ENCODE measurements at places on chromosomes 4 and X.

- no peak for DNase-seq
Observed at GRCh38 chr4:148944136-148944838, 502.1 kb upstream of the NR3C2 start.

DNA sequence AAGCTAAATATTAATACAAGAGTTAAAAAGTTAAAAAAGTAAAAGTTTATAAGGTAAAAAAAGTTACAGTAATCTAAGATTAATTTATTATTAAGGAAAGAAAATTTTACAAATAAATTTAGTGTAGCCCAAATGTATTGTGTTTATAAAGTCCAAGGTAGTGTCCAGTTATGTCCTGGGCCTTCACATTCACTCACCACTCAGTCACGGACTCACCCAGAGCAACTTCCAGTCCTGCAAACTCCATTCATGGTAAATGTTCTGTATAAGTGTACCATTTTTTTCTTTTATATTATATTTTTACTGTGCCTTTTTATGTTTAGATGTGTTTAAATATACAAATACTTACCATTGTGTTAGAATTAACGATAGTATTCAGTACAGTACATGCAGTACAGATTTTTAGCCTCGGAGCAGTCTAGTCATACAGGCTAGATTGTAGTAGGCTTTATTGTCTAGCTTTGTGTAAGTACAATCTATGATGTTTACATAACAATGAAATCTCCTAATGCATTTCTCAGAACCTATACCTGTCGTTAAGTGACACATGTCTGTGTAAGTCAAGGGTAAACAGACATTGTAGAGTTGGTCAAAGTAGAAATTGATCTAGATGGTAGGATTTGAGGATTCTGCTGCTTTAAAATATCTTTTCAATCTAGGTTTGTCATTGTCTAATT is 197.7 kb downstream of the GC start:
- DNase-seq, result no peak

GRCh38 chr4:108369035-108369655 is 200.4 kb upstream of the LEF1 start:
- no peak for DNase-seq

DNA sequence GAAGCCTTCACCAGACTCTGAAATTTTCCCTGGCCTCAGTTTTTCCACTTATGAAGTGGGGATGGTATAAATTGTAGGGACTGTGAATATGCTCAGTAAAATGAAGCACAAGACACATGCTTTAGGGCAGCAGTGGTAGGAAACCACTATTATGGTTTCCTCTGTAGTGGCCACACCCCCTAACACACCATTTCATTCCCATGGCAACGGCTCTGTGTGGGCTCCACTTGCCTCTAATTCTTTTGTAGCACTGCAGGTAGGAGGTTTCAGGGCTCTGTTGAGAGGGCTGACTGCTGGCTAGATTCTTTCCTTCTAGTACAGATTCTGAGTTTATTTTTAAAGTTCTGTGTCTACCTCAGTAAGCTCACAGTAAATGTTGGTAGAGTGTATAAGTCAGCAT is 3.5 kb upstream of the VMA21 start:
- no peak for DNase-seq

GRCh38 chr4:24704149-24704548 is 91.2 kb upstream of the SOD3 start:
- DNase-seq, result no peak

DNA sequence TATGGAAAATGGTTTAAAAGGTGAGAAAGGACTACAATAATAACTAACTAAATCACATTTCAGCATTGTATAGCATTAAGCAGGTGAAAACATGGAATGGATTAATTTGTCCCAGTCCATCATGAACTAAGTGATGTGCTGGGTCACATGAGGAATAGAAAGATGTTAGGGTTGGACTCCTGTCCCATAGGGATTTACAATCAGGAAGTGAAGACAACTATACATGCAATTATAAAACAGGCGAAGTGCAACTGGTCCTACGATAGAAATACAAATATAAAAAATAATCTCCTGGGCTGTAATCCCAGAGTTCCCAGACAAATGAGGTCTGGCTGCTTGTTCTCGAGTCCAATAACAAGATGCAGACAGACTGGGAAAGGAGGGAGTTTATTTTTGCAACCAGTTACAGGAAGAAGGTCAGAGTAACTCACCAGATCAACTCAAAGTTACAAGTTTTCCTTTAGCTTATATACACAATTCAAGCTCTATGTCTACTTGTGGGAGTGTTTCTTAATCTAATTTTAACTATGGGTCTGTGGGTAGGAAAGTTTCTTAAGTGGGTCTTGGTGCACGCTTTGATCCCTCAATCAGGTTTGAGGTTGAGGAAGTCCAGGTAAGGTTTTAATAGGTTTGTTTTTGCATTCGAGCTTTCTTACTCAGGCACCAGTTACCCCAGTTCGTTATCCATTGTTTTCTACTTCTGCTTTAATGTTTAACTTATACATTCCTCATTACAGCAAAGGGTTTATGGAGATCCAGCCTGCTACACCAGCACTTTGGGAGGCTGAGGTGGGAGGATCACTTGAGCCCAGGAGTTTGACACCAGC is 50.1 kb downstream of the IGFBP7 start:
- DNase-seq, result no peak

DNA sequence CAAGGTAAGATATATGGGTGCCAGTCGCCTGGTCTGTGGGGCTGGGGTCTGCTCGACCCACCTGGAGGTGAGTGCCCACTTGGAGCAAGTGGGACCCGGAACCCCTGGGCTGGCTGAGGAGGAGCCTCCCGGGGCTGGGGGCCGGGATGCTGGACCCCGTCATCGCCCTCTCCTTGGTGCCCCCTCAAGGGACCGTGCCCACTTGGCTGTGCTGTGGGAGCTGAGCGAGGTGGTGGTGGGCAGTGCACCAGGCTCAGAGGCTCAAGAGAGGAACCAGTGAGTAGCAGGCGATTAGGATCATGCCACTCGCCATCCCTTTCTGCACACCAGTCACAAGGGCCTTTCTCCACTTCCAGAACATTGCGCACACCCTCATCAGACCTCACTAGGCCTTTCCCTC is 203.8 kb upstream of the PSAPL1 start:
- no peak for DNase-seq

DNA sequence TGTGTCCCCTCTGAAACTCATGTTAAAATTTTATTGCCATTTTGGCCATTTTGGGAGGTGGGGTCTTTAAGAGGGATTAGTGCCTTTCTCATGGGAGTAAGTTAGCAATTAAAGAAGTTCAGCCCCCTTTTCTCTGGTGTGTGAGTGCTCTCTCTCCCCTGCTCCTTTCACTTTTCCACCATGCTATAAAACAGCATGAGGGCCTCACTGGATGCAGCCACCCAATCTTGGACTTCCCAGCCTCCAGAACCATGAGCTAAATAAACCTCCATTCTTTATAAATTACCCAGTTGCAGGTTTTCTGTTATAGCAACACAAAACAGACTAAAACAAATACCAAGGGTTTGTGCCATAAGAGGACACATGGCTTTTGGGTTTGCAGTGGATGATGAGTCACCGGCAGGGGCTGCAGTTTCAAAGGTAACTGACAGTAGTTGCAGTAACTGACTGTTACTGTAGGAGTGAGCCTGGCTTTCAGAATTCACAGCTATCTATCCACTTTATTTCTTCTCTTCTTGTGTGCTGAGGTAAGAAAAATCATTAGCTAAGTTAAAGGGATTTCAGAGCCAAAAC is 121.5 kb downstream of the PPEF1 start:
- DNase-seq, result no peak

GRCh38 chr4:158581161-158581560 is 59.5 kb downstream of the RXFP1 start:
- no peak for DNase-seq
